IgD-negative memory B cell (primary cell): ENCODE measurements at places on chromosomes 6 and 20. TPM values are rescaled to one million over a fixed set of nuclear protein-coding genes. Genes with fewer than 3 reads are reported as not detected.

Gene TMEM244
- polyA plus RNA-seq = 0.84 TPM

Gene TTK
- polyA plus RNA-seq = 0.50 TPM

Gene MCHR2
- not detected for polyA plus RNA-seq

Gene PLCB4
- not detected for polyA plus RNA-seq
